Right atrium auricular region (tissue), 2 donors: ENCODE measurements at places on chromosomes 4 and X. TPM values are rescaled to one million over a fixed set of nuclear protein-coding genes. Genes with fewer than 3 reads are reported as not detected.

GRCh38 chrX:15946783-15947580 lies 92.4 kb upstream of the AP1S2 start:
- H3K27ac ChIP-seq: no peak overlapping the region
- H3K4me3 ChIP-seq: no peak overlapping the region
- DNase-seq: no peak
- no peaks in the 10 kb centered on the region for H3K27me3 ChIP-seq
- no peaks in the 10 kb centered on the region for H3K36me3 ChIP-seq
- H3K4me1 ChIP-seq: no peaks in the 10 kb centered on the region

DNA sequence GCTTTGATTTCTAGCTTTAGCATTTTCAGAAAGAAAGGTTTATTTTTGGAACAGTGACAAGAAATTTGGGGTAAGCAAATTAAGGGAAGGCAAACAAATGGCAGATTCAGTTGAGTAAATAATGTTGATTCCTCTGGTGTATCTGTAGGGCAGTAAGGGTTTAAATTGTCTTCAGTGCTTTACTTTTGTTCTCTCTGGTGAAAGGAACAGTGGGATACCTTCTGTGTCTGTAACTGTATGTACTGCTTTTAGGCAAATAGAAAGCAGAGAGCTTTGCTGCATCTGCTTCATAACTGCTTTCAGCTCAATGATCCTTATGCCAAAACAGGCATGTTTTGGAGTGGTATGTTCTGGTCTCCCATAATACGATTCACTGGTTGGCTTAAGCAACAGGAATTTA lies 932.1 kb upstream of the SLIT2 start:
- no peak overlapping the region for H3K27ac ChIP-seq
- no peak for DNase-seq
- no peaks in the 10 kb centered on the region for H3K36me3 ChIP-seq
- no peaks in the 10 kb centered on the region for H3K4me1 ChIP-seq
- H3K27me3 ChIP-seq: no peaks in the 10 kb centered on the region
- H3K4me3 ChIP-seq: no peak overlapping the region

DNA sequence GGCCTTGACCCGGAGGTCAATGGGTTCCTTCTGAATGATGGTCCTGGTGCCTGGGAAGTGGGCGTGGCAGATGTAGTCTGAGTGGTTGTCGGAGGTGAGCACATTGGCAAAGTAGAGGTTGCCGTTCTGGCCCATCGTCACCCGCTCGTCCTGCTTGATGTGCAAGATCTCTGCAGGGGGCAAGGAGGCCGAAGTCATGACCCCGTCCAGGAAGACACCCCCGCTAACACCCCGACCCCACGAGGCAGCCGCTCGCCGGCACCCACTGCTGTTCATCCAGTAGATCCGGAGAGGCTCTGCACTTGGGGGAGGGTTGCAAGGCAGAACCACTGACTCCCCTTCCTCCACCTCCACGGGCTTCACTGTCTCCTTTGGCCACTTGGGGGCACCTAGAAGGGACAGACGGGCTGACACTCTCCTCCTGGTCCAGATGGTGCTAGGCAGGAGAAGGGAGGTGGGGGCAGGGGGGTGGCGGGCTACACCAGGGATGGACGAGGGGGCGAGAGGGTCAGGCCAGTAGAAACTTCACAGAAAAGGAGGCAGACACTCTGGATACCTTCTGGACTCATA lies 15.1 kb downstream of the L1CAM start:
- no peak overlapping the region for H3K27ac ChIP-seq
- H3K4me3 ChIP-seq: no peak overlapping the region
- DNase-seq: no peak
- no peaks in the 10 kb centered on the region for H3K4me1 ChIP-seq
- H3K27me3 ChIP-seq: no peaks in the 10 kb centered on the region

DNA sequence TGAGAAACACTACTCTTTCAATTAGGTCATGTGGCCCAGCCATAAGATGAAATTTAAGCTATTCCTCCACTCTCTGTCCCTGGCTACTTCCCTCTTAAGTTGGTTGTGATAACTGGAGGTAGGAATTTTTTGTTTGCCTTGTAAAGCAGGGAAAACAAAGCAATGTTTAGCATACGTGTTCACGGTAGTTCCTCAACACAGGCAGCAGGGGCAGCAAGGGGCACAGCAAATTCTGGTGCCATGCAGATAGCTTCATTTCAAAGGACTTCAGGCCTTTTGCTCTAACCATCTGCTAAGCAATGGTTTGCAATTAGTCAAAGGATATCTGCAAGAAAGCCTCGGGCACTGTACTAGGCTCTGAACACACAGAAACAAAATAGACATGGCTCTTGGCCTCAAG lies 330.2 kb downstream of the ZIC3 start:
- no peak overlapping the region for H3K27ac ChIP-seq
- DNase-seq: no peak
- H3K4me1 ChIP-seq: no peaks in the 10 kb centered on the region
- no peaks in the 10 kb centered on the region for H3K36me3 ChIP-seq

DNA sequence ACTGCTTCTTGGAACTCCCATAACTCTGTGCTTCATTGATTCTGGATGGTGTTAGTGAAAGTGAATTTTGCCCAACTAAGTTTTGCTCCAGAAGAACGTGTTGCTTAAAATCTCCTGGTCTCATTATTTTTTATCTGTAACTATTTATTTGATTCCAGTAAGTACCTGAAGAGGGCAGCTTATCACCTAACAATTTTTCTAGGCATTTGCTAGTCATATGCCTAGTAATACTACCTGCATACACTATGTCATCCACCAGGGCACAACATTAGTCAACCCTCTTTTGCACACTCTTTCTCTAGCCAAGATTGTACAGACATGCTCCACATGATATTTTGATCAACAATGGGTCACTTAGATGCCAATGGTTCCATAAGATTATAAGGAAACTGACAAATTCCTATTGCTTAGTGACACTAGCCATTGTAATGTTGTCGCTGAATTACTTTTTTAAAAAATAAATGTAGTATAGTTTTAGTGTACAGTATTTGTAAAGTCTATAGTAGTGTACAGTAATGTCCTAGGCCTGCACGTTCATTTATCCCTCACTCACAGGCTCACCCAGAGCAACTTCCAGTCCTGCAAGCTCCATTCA lies 499.9 kb upstream of the AADAT start:
- no peak for DNase-seq
- no peaks in the 10 kb centered on the region for H3K4me1 ChIP-seq
- no peak overlapping the region for H3K27ac ChIP-seq
- H3K4me3 ChIP-seq: no peak overlapping the region

GRCh38 chrX:7065473-7065872 lies 82.0 kb upstream of the STS start:
- no peak for DNase-seq
- H3K27me3 ChIP-seq: no peaks in the 10 kb centered on the region
- no peak overlapping the region for H3K4me3 ChIP-seq
- no peaks in the 10 kb centered on the region for H3K36me3 ChIP-seq
- H3K27ac ChIP-seq: no peak overlapping the region

DNA sequence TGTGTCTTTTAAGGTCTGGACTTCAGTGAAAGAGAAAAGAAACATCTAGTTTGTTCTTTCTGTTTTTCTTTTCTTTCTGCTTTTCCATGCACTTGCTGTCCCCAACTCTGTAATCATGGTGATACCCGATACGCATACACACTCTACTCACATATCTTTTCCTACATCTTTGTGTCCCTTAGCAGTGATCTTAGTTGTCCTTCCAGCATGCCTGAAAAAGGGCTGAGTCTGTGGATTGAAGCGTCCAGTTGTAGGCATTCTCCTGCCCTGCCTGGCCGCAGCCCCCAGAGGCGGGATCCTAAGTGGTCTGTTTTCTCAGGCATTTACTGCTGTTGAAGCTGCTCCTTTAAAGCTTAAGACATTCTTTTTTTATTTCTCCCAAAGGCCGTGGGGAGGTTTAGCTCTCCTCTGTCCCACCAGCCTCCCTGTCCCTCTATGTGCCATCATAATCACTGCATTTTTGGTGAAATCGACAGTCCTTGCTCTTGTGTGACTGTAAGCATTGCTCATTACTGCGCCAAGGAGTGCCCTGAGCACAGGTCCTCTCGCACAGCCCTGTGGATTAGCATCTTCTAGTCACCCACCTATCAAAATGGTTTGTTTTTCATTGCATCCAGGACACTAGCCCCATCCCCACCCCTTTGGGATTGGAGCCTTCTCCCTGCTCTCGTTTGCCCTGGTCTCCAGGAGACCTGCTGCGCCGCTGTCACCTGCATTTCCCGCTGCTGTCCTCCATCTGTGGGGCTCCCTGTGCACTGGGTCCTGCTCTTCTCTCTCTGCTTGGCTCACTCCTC lies 4.4 kb downstream of the RGS12 start:
- H3K27me3 ChIP-seq: no peaks in the 10 kb centered on the region
- H3K4me1 ChIP-seq: peaks cover 23% of the 10 kb centered on the region
- DNase-seq: no peak
- no peaks in the 10 kb centered on the region for H3K36me3 ChIP-seq

DNA sequence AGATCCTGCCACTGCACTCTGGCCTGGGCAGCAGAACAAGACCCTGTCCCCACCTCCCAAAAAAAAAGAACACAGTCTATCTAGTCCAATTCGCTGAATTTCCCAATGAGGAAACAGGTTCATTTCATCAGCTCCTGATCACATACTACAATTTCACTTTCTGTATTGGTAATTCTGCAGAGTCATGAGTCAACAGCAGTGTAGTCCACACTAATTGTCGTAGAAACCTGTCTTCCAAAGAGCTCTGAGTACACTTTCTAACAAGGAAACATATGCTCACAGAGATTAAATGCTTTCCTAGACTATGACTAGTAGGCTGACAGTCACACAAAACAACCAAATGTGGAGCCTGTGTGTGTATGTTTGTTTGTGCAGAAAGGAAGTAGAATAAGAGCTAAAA lies 91.9 kb downstream of the GPC4 start:
- H3K27me3 ChIP-seq: no peaks in the 10 kb centered on the region
- no peaks in the 10 kb centered on the region for H3K4me1 ChIP-seq
- no peak overlapping the region for H3K27ac ChIP-seq
- H3K36me3 ChIP-seq: no peaks in the 10 kb centered on the region

DNA sequence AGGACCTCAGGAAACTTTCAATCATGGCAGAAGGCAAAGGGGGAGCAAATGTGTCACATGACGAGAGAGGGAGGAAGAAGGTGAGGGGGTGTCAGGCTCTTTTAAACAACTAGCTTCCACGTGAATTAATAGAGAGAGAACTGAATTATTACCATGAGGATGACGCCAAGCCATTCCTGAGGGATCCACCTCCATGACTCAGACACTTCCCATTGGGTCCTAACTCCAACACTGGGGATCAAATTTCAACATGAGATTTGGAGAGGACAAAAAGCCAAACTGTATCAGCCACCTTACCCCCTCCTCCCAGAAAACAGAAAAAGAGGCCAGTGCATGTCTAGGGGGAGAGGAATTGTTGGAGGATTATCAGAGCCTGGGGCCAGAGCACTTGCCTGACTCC lies 40.4 kb upstream of the LAS1L start:
- H3K27ac ChIP-seq: no peak overlapping the region
- no peaks in the 10 kb centered on the region for H3K27me3 ChIP-seq
- H3K4me3 ChIP-seq: no peak overlapping the region

DNA sequence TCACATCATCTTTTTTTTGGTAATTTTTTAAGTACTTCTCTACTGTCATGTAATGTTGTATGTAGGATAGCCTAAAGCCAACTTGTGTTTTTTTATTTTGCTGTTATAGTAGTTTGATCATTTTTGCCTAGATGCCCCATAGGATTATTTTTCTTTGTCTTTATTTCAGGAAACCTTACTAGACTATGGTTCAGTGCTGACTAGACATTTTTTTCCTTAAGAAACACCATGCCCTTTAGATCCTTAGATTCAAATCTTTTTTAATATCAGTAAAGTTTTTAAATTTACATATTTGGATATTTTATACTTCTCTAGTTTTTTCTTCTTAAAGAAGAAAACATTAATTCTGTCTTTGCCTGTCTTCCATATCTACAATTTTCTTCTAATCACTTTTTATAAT lies 221.3 kb downstream of the IDS start:
- no peaks in the 10 kb centered on the region for H3K4me1 ChIP-seq
- H3K36me3 ChIP-seq: no peaks in the 10 kb centered on the region
- H3K27ac ChIP-seq: no peak overlapping the region
- no peak for DNase-seq
- no peak overlapping the region for H3K4me3 ChIP-seq

DNA sequence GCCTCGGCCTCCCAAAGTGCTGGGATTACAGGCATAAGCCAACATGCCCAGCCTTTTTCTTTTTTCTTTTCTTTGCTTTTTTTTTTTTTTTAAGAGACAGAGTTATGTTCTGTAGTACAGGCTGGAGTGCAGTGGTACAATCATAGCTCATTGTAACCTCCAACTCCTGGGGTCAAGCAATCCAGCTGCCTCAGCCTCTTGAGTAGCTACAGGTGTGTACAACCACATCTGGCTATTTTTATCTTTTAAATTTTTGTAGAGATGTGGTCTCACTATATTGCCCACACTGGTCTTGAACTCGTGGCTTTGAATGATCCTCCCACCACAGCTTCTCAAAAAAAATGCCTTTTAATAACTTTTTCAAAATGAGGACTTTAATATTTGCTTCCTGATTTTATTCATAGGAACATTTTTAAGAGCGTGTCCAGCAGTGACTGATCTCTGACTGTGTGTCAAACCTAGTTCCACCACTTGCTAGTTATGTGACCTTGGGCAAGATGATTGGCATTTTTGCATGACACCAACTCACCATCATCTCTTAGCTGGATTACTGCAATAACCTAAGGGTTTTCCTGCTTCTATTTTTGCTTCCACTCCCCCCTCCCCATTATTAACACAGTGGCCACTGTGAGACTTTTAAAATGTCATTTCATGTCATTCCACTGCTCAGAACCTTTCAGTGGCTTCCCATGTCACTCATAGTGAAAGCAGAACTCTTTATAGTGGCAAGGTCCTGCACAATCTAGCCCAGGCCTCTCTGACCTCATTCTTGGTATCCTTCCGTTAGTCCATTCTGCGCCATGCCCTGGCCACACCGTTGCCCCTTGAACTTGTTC lies 4.5 kb upstream of the TNIP3 start:
- H3K27ac ChIP-seq: no peak overlapping the region
- no peak overlapping the region for H3K4me3 ChIP-seq
- no peaks in the 10 kb centered on the region for H3K27me3 ChIP-seq
- H3K36me3 ChIP-seq: no peaks in the 10 kb centered on the region

GRCh38 chr4:19835429-19835828 lies 416.3 kb upstream of the SLIT2 start:
- no peaks in the 10 kb centered on the region for H3K36me3 ChIP-seq
- no peak overlapping the region for H3K27ac ChIP-seq
- no peaks in the 10 kb centered on the region for H3K4me1 ChIP-seq
- no peak for DNase-seq
- H3K27me3 ChIP-seq: no peaks in the 10 kb centered on the region
- H3K4me3 ChIP-seq: no peak overlapping the region

Gene TRIM61
- total RNA-seq: 0.79 TPM

Gene MTTP
- total RNA-seq: 1.1 TPM

Gene ATP8A1
- total RNA-seq: 12.5 TPM

Gene ATP11C
- total RNA-seq: 6.5 TPM

Gene UVSSA
- total RNA-seq: 4.4 TPM

Gene C4orf17
- total RNA-seq: not detected

Gene HSD17B13
- total RNA-seq: not detected

Gene CENPE
- total RNA-seq: 0.16 TPM

Gene TCEAL5
- 0.47 TPM for total RNA-seq

Gene PABPC1L2A
- not detected for total RNA-seq
